ENCODE measurements at places on chromosomes 4 and X.

- DNase-seq = no peak
Measured at GRCh38 chr4:185600801-185601434, 65.6 kb upstream of the PDLIM3 start.

- no peak for DNase-seq
Measured at GRCh38 chr4:24765376-24765988, 29.9 kb upstream of the SOD3 start.

DNA sequence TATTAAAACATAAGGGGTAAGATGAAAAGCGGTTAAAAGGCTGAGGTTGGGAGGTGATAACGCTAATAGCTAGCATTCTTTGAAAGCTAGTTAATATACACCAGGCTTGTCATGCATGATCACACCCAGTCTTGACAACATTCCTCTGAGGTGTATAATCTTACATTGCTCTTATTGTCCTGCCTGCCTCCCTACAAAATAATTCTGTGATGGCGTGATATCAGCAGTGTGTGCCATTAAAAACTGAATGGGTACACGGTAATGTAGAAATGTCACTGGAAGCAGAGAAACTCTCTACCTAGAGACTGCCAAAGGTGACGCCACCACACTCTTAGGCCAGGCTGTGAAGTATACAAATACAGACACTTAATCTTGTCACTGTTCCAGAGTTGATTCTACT is 68.1 kb downstream of the DIAPH2 start:
- DNase-seq = no peak

GRCh38 chr4:47784222-47784621 is 53.6 kb downstream of the CORIN start:
- DNase-seq = no peak

- DNase-seq = no peak
Measured at GRCh38 chr4:139857977-139858376, 192.4 kb downstream of the MGST2 start.

GRCh38 chr4:33941854-33942253 is 2302.5 kb downstream of the ARAP2 start:
- no peak for DNase-seq

DNA sequence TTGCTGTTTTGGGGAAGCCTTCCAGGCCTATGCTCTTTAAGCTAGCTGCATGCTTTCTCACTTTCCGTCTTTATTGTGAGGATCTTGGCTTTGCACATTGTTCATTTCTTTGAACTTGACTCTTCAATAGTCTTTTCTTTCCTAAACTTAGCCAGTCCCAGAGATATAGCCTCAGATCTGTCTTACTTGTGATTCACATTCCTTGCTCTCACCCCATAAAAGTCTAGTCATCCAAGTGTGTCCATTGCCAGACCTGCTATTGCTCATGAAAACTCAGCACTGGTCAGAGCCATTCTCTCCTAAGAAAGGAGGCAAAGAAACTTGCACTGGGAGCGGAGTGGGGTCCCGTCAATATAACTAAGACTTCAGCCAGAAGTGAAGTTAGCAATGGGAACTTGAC is 275.0 kb upstream of the CTSO start:
- no peak for DNase-seq

DNA sequence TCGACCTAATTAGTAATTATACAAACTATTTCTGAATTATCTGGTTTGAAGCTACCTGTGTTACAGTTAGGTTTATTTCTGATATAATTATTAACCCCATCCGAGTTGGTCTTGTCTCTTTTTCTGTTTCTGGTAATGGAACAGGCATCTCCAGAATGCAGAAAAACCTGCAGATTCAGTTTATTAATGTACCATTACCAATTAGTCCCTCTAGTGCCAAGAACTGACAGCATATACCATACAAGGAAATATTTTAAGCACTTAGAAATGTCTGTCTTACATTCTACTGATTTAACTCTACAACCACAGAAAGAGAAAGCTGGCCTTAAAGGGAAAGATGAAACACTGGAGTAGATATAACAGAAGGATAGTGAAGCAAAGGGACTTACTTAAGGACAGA is 570.6 kb downstream of the CENPC start:
- no peak for DNase-seq

DNA sequence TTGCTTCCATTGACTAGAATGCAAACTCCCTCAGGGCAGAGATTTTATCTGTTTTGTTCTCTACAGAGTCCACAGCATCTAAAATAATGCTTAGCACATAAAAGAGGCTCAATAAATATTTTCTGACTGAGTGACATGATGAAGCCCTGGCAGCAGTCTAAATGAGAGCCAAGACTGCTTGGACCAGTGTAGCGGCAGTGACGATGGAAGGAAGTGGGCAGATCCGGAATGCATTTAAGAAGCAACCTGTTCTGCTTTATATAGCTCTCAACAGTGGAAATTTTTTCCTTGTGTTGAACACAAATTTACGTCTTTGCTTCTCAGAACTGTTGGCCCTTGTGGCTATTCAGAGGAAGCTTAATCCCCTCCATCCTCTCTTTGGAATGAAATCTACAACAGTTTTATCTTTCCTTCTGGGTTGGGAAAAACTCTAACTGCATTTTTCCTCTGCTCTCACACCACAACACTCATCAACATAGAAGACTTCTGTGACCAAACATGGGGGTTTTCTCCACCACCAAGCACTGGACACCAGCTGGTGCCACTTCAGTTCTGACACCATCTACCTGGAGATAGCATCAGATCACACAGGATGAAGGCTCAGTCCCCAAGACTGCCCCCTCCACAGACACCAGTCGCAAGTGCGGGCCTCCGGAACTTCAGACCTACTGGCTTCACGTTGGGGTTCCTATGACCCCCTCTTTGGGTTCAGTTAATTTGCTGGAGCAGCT is 7.0 kb upstream of the BEND4 start:
- no peak for DNase-seq

DNA sequence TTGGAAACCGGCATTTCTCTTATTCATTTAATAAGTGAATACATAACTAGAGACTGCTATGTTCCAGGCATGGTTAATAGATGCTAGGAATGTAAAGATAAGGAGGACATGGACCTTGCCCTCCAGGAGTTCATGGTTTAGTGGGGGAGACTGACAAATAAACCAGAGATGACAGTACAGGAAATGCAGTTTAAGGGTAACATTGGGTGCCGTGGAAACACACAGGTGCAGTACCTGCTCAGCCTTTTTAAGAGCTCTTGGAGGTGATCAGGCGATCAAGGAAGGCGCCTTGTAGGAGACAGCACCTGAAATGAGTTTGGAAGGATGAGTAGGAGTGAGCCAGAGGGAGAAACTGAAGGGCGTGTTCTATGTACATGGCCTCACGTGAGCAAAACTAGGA is 145.8 kb downstream of the AASDH start:
- no peak for DNase-seq

- DNase-seq = no peak
Measured at GRCh38 chr4:2432991-2433530, 14.3 kb downstream of the CFAP99 start.

DNA sequence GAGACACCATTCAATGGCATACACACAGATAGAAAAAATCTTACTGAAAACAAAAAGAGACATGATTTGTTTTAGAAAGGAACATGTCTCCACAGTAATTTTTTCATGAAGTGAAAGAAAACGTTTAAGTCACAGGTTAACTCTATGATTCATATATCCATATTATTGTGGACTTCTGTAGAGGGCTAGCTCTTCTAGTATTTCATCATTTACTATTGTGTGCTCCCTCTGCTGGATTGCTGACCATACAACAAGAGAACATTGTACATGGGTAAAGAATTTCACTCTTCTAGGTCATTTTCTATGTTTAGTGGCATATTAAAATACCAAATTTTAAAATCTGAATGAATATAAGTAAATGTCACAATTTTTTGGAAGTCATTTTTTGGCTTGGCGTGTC is 91.8 kb upstream of the POU3F4 start:
- DNase-seq = no peak

DNA sequence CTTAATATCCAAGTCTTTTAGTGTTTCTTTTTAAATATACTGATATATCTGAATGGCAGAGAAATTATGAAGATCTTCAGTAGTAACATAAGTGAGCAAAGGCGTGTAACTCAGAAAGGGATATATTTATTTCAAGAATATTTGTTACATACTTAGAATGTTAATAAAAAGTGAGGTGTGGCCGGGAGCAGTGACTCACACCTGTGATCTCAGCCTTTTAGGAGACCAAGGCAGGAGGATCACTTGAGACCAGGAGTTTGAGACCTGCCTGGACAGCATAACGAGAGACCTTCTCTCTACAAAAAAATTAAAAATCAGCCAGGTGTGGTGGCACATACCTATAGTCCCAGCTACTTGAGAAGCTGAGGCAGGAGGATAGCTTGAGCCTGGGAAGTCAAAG is 651.0 kb downstream of the ADGRL3 start:
- DNase-seq = no peak

GRCh38 chrX:30230395-30230794 is at the start of gene MAGEB3:
TSS of gene MAGEB3 (plus strand) at chrX:30230657. CDS start at chrX:30235925, 5,268 bp downstream.
- no peak for DNase-seq

DNA sequence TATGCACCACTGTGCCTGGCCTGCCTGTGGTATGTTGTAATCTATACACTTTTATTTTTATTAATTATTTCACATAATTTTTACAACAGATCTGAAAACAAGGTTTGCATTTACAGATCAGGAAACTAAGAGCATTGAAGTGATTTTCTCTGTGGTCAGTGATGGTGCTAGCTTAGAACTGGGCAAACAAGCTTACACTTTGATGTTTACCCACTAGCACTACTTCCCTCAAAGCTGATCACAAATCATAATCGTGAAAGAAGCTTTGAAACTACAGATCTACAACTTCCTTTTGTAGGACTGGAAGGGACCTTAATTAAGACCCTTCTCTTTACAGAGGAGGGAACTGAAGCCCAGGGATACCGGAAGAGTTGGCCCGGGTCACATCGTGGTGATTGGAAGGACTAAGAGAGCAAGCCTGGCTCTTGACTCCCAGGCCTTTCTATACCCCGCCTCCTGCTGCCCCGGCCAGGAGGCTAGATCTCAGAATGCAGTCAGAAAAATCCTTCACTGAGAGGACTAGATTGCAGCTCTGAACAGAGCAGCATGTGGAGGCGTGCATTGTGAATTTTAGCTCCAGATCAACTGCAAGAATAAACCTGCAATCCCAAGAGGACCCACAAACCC is 93.7 kb upstream of the ZNF827 start:
- DNase-seq = no peak

- DNase-seq = no peak
Measured at GRCh38 chrX:119230850-119231249, 5.2 kb upstream of the PGRMC1 start.

- DNase-seq = no peak
Measured at GRCh38 chr4:72186714-72187113, 154.9 kb downstream of the NPFFR2 start.

DNA sequence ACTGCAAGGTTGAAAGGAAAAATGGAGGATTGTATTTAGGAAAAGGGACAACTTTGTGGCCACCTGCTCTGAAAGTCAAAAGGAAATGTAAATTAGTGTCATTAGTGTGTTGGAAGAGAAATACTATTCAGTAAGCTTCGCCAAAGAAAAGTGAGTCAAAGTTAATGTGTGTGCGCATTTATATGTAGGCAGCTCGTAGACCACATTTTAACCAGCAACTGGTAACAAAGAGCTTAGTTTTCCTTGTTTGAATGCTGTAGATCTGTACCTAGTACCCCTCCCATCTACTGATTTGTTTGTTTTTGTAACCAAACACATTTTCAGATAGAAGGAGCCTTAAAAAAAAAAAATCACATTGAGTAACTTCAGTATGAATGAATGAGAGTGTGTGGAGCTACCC is 69.3 kb downstream of the GPAT3 start:
- no peak for DNase-seq

DNA sequence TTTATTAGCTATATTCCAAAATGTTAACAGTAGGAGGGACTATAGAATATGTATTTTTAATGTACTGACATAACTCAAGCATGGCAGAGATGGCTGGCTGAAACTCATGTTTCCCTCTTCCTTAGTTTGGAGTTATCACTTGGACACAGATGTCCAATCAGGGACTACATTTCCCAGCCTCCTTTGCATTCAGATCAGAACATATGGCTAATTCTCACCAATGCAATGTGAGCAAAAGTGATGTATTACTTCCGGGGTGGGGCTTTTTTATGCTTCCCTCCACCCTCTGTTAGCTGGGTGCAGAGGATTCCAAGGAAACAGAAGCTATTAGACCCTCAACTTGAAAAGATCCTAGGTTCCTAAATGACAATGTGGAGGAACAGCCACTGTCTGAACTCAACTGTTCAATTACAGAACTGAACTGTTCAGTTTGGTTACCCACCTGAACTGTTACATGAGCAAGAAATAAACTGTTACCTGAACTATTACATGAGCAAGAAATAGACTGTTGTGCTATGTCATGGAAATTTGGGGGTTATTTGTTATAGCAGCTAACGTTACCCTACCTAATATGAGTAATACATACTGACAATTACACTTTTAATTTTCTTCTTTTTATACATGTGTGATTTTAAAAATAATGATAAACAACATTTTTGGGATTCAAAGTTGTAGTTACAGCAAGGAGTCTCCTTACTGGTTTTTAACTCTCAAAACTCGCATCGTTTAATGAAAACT is 29.6 kb upstream of the ERVMER34-1 start:
- DNase-seq = no peak

GRCh38 chrX:1442724-1443367 is 9.9 kb downstream of the ASMTL start:
- no peak for DNase-seq

- DNase-seq = no peak
Measured at GRCh38 chr4:30722359-30723200, 2.4 kb downstream of the PCDH7 start.

DNA sequence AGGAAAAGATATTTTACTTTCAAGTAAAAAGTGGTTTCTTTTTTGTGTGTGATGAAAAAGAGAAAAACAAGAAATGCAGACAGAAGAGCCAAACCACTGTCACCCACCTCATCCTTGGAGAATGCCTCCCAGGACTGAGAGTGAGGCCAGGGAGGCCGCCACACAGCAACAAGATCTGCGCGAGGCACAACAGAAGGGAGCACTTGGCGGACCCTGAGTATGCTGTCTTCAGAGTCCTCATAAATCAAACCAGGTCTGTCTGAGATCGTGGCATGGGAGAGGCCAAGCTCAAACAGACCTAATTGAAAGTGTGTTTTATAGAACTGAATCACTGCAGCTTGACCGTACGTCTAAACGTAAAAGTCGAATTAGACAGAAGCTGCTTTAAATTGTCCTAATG is 134.3 kb upstream of the VCX2 start:
- no peak for DNase-seq

DNA sequence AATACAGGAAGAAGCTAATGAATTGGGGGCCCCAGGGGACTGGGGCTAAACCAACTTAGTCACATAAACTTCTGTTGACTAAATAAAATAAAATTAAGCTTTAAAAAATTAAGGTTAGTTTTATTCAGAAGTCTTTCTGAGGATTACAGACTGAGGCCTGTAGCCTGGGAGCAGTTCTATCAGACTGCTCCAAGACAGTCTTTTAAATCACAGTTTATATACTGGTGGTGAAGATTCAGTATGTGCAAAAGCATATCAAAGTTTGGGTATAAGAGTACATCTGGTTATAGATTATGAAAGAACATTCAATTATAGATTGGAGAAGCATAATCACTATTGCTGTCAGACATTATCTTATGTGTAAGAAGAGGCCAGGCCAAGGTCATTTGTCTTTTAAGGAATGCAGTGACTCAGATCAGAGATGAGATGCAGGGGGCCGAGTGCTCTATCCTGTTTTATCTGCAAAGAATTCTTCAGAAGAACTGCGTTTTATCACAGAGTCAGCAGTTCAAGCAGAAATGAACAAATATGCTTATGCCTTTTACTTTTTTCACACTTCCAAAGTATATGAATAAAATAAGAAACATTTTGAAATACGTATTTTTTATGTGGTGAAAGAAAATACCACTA is 109.4 kb downstream of the PDHA2 start:
- no peak for DNase-seq

All from NCI-H187 (cell line).